ENCODE measurements at places on chromosomes 12 and 14.
A peak's percentile ranks its signal among the peaks of the same experiment; 100 is the strongest.

DNA sequence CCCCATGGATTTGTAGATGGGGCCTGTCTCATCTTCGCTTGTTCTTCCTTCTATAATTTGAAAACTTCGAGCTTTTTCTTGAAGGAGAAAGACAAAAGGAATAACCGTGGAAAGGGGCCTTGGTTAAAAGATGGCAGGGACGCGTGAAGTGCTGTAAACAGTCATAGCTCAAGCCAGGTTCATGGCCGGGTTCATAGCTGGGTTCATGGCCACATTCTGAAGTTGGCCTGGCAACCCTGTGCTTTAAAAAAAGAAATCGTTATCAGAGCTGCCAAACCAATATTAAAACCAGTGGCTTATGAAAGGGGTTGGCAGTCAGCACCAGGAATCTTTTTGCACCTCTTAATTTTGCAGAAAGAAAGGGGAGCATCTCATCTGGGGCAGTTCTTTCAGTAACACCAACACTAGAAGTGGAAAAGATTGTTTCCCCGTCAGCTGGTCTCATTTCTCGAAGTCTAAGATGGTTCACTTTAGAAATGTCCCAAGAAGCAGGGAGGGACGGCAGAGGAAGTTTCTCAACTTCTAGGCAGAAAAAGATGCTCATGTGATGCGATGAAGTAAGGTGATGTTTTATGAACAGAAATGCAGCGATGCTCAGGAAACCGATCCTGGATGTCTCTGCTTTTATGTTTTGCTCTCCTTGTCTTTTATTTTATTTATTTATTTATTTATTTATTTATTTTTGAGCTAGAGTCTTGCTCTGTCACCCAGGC, 193.1 kb upstream of the TBX3 start:
- DNase-seq: no peak

DNA sequence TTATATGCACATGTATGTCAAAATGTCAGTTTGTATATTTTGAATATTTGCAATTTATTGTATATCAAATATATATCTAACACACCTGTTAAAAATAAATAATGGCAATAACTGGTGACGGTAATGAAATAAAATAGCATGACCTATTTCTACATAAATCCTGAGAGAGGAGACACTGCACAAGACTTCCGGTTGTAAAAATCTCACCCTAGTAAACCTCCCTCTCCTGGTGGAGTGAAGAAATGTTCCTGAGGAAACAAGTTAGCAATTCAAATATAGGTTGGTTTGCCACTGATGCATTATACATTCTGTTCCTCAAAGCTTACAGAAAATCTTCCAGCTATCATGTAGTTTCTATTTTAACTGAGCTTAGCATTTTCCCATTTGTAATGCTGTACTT, 166.1 kb upstream of the SYT10 start:
- DNase-seq: no peak

GRCh38 chr12:175250-175649, 38.7 kb downstream of the SLC6A12 start:
- no peak for DNase-seq

DNA sequence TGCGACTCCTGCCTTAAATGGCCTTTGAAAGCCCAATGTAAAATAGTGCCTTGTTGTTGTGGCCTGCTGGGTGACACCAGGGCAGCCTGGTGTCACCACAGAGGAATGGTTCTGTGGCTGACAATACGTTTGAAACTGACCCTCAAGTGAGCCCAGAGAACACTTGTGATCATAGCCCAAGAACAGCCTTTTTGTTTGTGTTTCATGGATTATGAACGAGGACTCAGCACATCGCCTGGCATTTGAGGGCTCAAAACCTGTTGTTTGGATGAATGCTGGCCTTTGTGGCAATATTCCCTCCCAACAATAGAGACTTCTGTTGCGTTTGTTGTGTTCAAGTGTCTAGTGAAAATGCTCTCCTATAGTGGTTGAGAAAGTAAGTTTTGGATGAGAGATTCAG, 48.5 kb downstream of the TSPAN9 start:
- no peak for DNase-seq

DNA sequence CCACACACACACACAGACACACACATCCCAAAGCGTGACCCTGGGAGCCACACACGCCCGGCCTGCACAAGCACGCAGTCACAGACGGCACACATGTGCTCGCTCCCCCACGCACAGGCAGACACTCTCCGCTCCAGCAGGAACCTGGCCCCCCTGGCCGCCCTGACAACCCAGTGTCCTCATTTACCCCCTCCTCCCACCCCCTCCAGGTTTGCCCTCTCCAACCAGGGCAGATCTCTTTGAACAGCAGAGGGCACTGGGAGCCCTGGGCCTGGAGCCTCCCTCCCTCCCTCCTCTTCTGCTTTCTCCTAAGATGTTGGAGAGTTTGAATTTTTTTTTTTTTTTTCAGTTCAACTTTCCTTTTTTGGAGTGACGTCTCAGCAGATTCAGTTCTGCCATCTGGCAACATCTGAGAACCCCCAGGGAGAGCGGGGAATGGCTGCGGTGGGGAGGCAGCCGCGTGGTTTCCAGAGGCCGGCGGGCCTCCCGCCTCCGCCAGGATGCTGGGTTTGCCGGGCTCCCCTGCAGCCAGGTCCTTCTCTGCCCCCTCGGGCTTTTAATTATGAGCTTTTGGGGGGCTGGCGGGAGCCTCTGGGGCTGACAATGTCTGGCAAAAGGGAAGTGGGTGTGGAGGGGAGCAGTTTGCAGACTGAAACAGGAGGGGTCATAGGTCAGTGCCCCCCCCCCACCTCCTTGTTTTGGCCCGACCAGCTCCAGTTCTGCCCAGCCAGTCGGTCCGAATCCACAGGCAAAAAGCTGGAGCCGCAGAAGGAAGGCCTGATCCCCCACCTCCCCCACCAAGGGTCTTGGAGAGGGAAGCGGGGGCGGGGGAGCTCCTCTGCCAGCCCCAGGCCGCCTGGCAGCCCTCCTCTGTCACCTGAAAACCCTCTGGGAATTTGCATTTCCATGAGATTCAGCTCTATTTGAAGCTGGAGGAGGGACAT, 1.3 kb upstream of the NCOR2 start:
- no peak for DNase-seq

DNA sequence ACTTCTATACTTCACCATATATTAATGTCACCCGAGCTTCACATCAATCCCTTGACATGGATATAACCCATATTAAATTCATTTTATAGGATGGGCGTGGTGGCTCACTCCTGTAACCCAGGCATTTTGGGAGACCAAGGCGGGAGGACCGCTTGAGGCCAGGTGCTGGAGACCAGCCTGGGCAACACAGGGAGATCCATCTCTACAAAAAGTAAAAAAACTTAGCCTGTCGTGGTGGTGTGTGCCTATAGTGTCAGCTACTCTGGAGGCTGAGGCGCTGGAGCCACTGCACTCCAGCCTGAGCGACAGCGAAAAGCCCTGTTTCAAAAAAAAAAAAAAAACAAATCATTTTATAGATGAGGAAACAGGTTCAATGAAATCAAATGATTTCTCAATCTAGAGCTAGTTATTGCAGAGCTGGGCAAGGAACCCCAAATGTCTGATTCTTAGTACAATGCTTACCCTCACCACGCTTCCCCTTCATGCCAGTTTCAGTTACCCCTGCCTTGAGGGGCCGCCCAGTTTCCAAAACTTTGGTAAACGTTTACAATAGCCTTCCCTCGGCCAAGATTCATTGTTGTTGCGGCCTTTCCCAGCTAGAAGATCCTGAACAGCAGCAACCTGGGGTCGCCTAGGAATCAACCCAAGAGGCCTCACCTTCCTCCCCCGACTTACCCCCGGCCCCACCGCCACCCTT, 751 bp downstream of the PSMB5 start:
- DNase-seq: no peak

DNA sequence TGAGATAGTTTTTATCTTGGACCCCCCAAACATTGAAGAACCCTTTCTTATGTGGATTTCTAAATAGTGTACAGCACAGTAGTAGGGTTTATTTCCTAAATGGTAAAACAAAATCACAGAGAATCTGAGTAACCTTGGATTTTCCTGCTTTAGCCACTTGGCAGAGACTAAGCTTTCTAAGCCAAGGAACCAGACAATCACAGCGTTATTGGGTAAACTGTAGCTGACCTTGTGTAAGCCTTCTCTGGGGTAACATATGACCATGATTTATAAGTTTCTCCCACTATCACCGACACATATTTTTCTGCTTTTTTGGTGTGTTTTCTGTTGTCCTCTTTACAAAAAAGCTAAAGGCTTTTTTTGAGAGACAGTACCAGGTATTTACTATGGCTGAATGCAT, 136.3 kb upstream of the PZP start:
- DNase-seq: no peak

GRCh38 chr12:101746661-101747060, 7.4 kb upstream of the SYCP3 start:
- no peak for DNase-seq

DNA sequence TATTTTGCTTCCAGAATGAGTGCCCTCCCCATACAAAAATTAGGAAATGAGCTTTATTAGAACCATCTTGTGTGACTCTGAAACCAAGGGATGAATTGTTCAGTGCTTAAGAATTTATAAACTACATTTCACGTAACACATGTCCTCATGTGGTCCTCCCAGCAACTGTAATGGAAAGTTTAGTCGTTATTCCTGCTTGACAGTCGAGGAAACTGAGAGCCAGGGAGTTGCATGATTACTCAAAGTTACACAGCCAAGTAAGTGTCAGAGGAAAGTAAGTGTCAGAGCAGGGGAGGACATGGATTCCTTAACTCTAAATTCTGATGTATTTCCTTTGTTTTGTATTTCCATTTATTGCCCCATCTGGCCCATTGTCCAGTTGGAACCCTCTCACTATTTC, 453.9 kb downstream of the FUT8 start:
- no peak for DNase-seq

DNA sequence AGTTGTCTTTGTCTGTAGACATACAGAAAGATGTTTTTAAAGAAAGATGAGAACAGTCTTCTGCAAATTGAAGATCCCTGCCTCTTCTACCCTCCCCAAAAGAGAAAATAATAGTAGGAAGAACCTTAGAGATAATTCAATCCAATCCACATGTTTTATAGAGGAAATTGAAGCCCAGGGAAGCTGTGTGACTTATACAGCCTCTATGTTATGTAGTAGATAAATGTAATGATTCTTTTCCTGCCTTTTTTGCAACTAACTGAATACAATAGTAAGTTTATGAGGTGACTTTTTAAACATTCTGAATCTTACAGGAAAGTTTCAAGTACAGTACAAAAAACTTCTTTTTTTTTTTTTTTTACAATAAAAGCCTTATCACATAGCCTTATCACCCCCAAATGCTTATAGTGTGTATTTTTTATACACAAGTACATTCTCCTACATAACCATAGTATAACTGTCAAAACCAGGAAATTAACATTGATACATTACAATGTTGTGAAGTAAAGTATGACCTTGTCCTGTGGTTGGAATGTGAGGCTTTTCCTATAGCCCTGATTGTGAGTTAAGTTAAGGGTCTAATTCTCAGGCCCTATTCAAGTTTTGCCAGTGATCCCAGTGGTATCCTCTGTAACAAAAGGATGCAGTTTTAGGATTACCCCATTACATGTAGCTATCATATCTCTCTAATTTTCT, 94.4 kb downstream of the FIGNL2 start:
- no peak for DNase-seq

DNA sequence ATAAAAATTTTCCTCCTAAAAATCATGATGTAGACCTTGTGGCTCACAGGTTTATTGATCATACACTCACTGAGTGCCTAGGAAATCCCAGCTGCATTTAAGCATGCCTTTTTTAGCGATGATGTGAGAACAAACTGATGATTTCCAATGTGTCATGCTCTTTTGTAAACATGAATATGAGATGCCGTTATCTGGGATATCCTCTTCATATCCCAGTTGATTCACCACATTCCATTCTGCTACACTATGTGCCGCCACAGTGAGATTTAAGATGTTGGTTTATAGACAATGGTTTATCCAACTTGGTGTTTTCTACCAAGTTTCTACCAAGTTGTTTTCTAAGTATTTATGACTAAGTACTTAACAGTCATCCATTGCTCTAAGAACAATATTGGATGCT, 5.2 kb downstream of the OR4E1 start:
- no peak for DNase-seq

GRCh38 chr12:1634590-1635191, 5.7 kb downstream of the WNT5B start:
- peak; percentile 54 for DNase-seq

DNA sequence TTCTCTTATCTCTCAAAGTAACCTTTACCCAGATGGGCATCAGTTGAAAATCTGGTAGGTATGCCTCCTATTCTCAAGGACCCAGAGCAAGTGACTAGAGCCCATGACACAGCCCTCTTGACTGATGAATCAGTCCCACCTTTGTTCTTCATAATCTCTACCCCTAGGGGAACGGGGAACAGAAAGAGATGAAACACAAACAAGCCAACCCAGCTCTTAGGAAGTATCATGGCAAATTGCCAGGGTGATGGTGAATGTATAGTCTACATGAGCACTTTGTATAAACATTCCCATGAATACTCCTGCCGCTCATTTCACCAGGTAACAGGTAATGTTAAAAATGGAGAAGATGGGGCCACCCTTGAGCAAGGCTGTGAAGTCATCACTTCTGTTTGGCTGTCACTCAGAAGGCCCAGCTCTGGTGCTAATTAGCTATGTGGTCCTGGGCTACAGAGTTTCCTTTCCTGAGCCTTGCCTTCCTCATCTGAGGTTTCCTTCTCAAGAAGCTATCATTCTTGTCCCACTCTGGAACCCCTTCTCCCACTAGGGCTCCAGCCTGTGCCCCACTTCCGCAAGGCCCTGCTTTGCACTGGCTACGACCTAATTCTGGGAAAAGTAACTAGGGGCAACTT, 161.7 kb downstream of the ANO2 start:
- no peak for DNase-seq

GRCh38 chr12:96427269-96427729, 27.1 kb upstream of the CDK17 start:
- peak; percentile 34 for DNase-seq

DNA sequence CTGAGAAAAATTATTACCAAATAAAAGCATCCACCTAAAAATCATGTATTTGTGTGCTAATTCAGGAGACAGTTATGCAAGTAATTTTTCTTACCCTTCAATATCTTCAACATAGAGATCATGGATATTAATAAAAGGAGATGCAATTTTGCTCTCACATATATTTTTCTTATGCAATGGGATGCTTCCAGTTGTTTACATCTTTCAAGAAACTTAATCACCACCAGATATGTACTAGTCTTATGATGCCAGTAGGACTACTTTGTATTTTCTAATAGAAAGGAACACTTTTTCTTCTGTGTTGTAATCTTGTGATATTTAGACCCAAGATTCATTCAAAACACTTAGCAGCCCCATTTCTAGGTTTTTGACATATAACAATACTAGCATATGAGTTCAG, 107.6 kb downstream of the NAV3 start:
- DNase-seq: no peak

GRCh38 chr12:3259973-3260372, 182.8 kb downstream of the TSPAN9 start:
- no peak for DNase-seq

DNA sequence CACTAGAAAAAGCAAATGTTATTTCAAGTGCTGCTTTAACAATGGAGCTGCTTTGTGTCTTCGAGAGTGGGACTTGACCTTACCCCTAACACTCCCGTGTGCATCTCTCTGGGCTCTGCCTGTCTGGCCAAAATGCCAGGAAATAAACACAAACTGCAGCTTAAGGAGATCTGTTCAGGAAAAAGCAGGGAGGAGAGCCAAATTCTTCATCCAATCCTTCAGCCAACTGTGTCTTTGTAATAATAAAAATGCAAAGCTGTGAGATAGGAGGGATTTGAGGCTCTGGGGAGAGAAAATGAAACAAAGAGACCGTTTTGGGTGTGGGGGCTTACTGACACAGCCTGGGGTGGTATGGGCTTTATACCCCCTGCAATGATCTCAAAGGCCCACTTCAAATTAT, 85.8 kb upstream of the WSCD2 start:
- DNase-seq: no peak

All from stimulated activated CD8-positive, alpha-beta memory T cell treated with anti-CD3 and anti-CD28 coated beads, Interleukin-2, amount 100 ng/mL, for 48 hours (primary cell).